ENCODE measurements at places on chromosomes 3 and 15. TPM values are rescaled to one million over a fixed set of nuclear protein-coding genes. Genes with fewer than 3 reads are reported as not detected.

CPEB1 gene
- 12.1 TPM for total RNA-seq

GRCh38 chr3:134457376-134458074 is 28.3 kb downstream of the ANAPC13 start:
- no peak for DNase-seq

RBSN gene
- 9.6 TPM for total RNA-seq

GRCh38 chr15:35507932-35508638 is 37.9 kb downstream of the DPH6 start:
- peak; percentile 36 for DNase-seq

DNA sequence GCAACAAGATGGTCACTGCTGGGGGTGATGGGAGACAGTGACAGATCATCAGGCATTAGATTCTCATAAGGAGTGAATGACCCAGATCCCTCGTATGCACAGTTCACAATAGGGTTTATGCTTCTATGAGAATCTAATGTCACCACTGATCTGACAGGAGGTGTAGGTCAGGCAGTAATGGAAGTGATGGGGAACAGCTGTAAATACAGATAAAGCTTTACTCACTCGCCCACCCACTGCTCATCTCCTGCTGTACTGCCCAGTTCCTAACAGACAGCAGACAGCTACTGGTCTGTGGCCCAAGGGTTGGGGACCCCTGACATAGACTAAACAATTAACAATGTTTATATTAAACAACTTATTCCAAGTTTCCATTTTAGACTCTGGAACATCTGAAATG is 25.4 kb downstream of the IFT80 start:
- DNase-seq, result no peak

DNA sequence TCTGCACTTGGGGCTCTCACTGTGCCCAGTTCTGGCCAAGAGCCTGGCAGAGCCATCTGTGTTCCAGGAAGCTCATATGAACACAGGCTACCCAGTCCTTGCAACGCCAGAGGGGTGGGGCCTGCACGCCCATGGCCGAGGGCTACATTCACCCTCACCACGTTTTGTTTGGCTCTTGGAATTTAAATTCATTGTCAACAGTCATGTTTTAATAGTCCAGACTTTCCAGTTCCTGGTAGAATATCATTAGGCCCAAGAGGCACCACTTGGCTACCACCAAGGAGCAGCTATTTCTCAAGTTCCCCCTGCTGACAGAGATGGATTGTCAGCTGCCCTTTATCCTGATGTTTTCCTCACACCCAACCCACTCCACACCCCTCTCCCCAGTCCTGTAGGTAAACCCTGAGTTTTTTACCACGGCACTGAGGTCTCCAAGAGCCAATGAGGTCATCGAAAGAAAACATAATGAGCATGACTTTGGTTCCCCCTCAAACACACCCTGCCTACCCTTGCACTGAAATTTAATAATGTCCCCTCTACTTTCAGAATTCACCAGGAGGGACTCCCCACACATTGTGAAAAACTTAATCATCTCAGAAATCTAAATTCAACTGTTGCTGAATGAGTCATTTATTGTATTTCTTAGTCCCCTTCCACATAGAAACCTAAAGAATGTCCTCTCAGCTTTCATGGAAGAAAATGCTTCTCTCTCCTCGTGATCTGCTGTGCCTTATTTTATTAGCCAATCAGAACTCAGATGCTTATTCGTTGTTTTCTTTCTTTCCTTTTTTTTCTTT is 125.1 kb downstream of the SHQ1 start:
- peak; percentile 70 for DNase-seq

DNA sequence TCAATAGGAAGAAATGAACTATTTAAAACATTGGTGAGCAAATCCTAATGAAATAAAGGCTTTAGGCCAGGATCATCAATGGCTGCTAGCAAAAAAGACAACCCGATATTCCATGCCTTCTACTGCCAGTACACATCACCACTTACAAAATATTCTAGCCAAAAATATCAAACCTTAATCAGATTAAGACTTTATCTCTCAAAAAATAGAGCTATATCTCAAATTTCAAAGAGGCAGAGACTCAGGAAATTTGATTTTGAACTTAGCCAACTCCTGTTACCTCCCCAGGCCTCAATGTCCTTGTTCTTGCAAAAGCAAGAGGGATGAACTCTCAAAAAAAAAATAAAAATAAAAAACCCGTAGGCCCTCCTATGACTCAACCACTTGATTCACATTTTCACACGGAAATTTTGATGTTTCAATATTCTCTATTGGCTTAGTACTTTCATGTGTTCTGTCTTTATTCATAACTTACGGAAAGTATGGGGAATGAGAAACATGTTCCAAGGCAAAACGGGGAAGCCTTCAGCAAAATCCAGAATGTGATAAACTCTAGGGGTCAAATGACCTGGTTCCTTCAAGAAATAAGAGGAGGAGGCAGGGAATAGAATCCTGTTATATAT is 273.3 kb upstream of the ZPLD1 start:
- DNase-seq, result no peak

SI gene
- total RNA-seq, result not detected

- DNase-seq, result no peak
Observed at GRCh38 chr3:169134194-169134593, 529.3 kb downstream of the MECOM start.

DNA sequence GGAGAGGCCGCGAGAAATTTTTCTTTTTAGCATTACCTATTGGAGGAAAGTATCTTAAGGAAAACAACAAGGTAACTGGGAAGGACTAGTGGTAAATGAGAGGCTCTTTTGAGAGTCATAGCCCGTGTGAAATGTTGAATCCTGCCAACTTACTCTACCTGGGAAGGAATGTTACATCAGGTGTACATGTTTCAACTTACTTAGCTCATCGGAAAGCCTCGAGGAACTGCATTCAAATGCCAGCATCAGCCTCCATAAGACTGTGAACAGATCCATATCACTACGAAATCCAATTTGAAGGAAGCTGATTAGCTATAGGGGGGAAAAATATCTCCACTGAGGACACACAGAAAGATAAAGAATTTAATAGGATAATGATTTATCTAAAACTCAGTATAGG is 72.3 kb upstream of the PDZRN3 start:
- DNase-seq, result no peak

DNA sequence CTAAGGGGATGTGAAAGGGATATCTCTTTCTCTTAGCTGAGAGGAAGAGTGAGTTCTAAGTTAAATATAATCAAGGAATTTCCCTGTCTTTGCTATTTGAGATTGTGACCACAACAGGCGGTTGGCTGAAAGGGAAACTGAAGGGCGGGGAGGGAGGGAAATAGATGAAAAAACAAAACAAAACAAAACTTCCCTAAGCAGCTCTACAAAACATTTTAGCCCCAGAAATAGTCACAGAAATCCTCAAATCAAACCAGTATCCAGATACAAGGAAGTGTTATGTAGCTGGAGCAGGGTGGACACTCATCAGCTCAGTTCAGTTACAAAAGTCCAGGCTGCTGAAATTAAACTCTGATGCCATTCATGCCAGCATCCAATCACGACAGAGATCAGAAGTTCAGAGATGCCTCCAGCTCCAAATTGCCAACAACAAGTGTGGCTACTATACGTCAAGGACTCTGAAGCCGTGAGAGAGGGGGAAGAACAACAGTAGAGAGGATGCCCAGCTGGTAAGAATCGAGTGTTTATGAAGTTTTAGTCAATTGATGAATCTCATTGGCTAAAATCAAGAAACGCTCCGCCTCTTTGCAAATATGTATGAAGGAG is 319 bp upstream of the TP63 start:
- DNase-seq, result peak; percentile 91

GRCh38 chr15:67825881-67826716 is 790 bp downstream of the SKOR1 start:
- no peak for DNase-seq

DNA sequence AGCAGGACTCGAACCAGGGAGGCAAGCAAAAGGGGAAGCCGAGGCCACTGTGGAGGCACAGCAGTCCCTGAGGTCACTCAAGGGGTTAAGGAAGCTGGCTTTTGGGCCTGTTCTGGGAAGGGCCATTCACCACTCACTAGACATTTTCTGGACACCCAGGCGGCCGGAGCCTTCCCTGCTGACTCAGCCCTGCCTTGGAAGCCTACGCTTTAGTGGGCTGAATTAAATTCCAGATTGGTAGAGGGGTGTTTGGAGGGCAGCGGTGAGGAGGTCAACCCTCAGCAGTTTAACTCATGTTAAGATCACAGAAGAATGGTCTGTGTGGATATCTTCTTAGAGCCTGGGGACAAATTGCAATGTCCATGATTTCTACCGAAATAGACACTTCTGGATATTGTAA is 152.8 kb downstream of the GABRG3 start:
- peak; percentile 3 for DNase-seq

NMNAT3 gene
- 1.9 TPM for total RNA-seq
